ENCODE measurements at places on chromosomes 5 and 9. TPM values are rescaled to one million over a fixed set of nuclear protein-coding genes. Genes with fewer than 3 reads are reported as not detected.

GRCh38 chr9:3571500-3571899 is 45.7 kb upstream of the RFX3 start:
- no peak for DNase-seq

- DNase-seq = no peak
These were observed 36.0 kb upstream of the GOLPH3 start for GRCh38 chr5:32210151-32210550.

DNA sequence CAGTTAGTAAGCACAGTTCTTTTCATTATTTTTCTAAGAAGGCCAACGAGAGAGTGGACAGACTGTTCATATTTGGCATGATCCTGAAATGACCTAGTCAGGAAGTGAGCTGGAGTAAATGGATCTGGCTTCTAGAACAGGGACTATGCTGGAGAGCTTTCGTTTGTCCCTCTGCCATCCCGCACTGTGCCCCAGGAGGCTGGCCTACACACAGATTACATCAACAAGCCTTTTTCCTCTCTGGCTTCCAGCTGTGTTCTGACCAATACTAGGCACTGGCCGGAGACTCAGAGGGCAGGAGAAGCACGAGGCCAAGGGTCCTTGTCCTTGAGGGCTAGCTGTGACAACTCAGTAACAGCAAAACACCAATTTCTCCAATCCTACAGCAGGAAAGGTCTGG is 127.8 kb downstream of the MED27 start:
- no peak for DNase-seq

DNA sequence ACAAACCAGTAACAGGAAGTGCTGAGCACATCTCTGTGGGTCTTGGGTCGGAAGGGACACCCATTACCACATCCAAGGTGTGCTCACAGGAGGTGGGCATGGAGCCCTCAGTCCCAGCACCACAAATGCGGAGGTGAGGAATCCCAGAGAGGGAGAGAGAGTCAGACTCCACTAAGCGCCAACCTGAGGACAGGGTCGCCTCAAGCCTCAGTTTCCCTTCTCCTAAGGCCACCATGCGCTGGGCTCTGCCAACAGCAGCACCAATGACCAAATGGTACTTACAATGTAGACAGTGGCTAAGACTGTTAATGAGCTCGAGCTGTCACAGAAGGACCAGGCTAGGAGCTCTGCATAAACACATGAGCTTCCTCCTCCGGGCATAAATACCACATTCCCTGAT is 43.1 kb downstream of the BICD2 start:
- no peak for DNase-seq

DNA sequence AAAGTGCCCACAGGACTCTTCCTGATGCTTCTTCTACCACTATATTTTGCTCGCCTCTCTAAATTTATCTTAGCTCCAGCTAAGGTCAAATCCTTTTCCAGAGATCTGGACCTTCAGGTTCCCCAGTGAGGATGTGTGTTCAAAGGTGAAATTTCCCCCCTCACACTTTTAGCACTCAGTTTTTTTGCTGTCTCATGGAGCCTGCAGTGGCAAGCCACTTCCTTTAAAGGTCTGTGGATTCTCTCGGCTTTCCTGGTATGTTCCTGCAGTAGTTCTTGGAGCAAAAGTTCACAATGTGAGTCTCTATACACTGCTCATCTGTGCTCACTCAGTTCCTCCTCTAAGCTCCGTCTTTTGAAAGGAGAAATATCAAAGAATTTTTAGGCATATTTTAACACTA is 181.4 kb downstream of the LURAP1L start:
- DNase-seq = no peak

DNA sequence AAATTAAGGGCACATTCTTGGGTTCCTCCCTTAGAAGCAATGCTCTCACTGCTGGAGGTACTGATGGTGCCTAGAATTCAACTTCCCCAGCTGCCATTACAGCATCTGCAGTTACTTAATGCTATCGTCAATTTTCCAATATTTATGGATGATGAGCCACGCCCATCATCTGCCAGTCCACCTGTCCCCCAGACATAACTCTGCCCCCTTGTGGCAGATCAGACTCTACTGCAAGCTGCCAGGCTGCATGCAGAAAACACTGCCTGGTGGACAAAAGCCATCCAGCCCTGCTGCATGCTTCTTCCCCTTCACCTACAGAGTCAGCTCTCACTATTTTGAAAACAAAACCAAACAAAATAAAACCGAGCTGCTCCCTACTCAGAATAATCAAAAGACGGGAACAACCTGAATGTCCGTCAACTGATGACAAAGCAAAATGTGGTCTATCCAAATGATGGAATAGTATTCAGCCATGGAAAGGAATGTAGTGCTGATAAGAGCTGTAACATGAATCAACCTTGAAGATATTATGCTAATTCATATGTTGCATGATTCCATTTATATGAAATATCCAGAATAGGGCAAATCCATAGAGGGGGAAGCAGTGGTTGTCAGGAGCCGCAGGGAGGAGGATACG is 66.4 kb downstream of the RETREG1 start:
- peak; percentile 13 for DNase-seq

DNA sequence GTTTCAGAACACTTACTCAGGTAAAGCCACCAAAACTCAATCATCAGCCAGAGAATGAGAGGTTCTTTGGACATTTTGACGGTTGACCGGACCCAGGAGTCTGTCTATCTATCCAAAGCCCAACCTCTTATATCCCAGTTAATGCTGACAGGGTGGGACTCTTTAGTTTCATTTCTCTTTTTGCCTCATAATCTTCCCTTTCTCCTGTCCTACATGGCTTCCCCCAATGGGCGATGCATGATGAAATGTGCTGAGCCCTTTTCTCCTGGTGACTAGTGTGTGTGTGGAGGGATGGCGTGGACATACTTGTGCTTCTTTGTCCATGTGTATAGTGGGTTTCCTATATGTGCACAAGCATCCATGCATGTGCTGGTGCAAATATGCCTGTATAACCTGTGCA is at the start of gene TIMD4:
TSS of gene TIMD4 (minus strand) at position 102 of the 400 bp plus-strand sequence. CDS start at position 74, 28 bp downstream.
- no peak for DNase-seq

GRCh38 chr9:72718503-72718902 is 197.1 kb downstream of the TMC1 start:
- no peak for DNase-seq

- no peak for DNase-seq
These were observed 124.5 kb downstream of the CDH12 start for GRCh38 chr5:22728610-22729009.

DNA sequence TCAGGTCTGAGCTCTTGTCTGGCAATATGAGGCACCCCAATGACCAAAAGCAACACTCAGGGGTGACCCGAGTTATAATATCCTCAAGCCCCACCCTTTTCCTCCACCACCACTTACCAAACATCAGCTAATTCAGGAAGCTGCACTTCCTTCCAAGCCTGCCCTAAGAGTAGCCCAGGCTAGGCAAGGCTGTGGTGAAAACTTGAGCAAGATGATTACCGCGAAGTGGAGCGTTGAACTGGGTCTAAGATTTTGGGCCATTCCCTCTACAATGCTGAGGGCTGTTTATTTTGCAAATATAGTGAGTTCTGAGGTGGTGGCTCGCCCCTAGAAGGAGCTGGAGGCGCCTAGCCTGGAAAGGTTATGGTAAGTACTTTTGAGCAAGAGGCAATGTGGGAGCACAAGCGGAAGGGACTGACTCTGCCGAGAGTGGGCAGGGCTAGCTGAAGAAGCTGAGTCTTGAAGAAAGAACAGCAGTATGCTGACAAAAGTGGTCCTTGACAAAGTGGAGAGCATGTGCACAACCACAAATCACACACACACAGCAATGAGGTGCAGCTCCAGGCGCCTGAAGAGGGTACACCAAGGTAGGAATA is at the start of gene HK3:
TSS of gene HK3 (minus strand) at position 51 of the 596 bp plus-strand sequence. CDS start 3,187 bp downstream, outside the sequence.
- DNase-seq = no peak

- DNase-seq = peak; percentile 8
These were observed 163.2 kb downstream of the ARRDC3 start for GRCh38 chr5:91219803-91220371.

DNA sequence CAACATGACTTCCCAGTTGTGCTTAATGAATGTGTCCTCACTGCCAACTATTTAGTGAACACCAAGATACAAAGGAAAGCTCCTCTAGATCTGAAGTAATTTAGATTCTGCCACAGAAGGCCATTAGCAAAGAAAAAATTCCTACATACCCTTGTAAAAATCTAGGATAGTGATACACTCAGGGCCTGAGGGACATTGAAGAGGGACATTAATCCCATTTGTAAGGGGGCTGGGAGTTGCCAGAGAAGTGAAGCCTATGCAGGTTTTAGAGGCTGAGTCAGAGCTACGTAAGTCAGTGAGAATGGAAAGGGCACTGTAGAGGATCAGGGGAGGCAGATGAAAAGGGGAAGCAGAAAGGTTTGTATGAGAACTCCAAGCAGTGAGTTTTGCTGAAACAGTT is 286.9 kb upstream of the TARS1 start:
- DNase-seq = no peak

- DNase-seq = peak; percentile 2
These were observed 43.8 kb upstream of the SUSD1 start for GRCh38 chr9:112218908-112219307.

- DNase-seq = no peak
These were observed 33.9 kb downstream of the UNC13B start for GRCh38 chr9:35195683-35196082.

DNA sequence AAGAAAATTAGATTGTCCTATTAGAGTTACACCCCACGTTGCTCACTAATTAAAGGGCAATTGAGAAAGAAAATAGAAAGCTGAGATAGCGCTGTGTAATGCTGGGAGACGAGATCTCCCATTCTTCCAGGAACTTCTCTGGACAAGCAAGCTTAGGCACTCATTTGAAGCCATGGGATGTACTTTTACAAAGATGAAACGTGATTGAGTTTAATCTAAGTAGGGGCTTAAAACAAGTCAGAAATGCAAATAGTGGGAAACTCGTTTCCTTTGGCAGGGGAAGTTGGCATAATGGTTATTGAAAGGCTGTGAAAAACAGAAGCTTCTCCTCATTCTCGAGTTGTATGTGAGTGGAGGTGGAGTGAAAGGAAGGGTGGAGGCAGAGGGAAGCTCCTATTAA is 3.7 kb downstream of the PRDM6 start:
- no peak for DNase-seq

- DNase-seq = peak; percentile 45
These were observed 21.1 kb upstream of the ISCA1 start for GRCh38 chr9:86303316-86303975.

- DNase-seq = no peak
These were observed 11.5 kb downstream of the ANKRD18B start for GRCh38 chr9:33535541-33535940.

The SUSD3 gene
- total RNA-seq = 63.7 TPM

The RIOK2 gene
- total RNA-seq = 38.2 TPM

The PCDHA9 gene
- total RNA-seq = not detected

The ROR2 gene
- total RNA-seq = 0.29 TPM

The PRRX2 gene
- not detected for total RNA-seq

The CHSY3 gene
- total RNA-seq = not detected

The FAM219A gene
- total RNA-seq = 16.3 TPM
